ENCODE measurements at places on chromosomes 12 and 14.

DNA sequence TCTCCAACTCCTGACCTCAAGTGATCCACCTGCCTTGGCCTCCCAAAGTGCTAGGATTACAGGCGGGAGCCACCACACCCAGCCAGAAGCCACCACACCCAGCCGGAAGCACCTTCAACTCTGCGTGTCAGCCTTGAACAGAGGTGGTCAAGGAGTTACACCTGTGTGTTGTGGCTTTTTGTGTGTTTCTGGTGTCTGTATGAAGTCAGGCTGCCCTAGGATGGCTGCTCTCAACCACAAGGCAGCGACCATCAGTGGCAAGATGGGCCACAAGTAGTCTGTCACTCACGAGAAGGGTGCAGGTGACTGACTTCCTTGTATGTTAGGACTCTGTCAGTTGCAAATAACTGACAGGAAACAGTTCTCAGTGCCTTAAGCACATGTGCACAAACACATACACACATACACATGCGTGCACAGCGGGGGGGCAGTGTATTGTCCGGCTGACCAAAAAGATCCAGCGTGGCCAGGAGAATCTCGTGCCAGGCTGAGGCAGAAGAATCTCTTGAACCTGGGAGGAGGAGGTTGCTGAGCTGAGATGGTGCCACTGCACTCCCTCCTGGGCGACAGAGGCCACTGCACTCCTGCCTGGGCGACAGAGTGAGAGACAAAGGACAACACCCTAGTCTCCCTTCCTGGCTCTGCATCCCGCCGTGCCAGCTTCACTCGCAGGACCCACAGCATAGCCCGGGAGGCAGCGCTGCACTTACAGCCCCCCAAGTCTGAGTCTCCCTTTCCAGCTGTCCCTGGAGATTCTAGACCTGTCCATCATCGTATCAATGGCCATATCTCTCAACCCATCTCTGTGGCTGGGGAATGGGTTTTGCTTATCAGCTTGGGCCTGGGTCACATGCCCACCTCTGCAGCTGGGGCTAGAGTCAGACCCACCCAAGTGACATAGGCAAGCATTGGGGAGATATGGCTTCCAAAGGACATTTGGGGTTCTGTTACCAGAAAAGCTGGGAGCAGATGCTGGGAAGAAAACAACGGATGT, 13.7 kb downstream of the P2RX4 start:
- DNase-seq: no peak

- DNase-seq: no peak
These were observed 53.9 kb downstream of the MDM2 start for GRCh38 chr12:68861890-68862289.

- no peak for DNase-seq
These were observed 113.9 kb downstream of the ANO4 start for GRCh38 chr12:100908501-100908900.

GRCh38 chr12:120640861-120641833, 721 bp downstream of the CABP1 start:
- DNase-seq: no peak

DNA sequence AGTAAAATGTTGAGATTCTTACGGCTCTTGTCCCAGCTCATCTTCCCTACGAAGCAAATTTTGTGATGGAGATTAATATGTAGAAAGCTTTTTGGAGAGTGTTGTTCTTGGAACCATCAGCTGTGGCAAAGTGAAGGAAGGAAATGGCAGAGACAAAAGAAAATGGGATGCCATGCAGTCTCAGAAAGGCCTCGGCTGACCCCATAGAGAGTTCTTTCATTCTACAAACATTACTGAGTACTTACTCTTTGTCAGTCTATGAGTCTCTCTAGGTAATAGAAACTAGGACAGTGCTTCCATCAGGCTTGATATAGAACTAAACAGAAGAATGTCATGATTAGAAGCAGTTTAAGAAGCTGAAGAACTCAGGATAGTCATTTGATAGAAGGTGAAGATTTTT, 134.1 kb downstream of the PLEKHA5 start:
- no peak for DNase-seq

- DNase-seq: no peak
These were observed 12.8 kb downstream of the PSMA6 start for GRCh38 chr14:35304812-35305462.

- DNase-seq: no peak
These were observed 205.8 kb upstream of the EEA1 start for GRCh38 chr12:93134893-93135285.

GRCh38 chr14:75542588-75543091, 20.4 kb downstream of the BATF start:
- DNase-seq: no peak

GRCh38 chr14:55911776-55912175, 206.4 kb upstream of the PELI2 start:
- DNase-seq: no peak

DNA sequence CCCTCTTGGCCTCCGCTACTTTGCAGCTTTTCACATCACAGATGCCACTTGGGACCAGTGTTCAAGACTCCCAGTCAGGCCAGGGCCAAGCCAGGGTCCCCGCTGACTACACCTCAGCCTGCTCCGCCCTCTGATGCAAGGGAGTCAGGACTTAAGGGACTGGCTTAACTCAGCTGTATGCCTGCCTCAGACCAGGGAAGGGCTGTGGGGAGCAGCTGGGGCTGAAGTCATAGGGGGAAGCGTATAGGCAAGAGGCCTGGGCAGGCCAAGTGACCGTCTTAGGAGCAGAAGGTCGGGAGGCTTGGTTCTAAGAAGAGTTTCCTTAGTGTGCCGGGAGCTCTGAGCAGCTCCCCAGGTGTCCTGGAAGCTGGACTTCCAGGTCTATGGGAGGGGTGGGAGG, 21.9 kb downstream of the KDM2B start:
- no peak for DNase-seq

- peak; percentile 64 for DNase-seq
These were observed 24.0 kb downstream of the KLRK1 start for GRCh38 chr12:10365696-10366405.

DNA sequence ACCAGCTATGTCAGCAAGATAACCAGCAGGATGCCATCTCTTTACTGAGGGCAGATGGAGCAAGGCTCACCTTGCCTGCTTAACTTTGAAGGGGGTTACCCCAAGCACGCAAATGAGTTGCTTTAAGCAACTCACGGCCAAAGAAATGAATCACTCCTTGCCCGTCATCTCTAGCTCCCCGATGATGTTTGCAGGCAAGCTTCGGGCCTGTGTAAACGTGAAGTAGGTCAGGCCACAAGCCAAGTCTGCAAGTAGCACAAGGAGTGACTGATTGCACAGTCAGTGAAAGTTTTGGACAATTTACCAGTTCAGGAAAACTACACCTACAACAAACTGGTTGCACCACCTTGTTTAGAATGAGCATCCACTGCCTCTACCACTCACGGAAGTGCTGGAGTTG, 699.7 kb upstream of the TBX3 start:
- no peak for DNase-seq

- DNase-seq: peak; percentile 30
These were observed 1.3 kb downstream of the SBNO1 start for GRCh38 chr12:123363390-123363739.

- no peak for DNase-seq
These were observed 184.7 kb downstream of the PHETA1 start for GRCh38 chr12:111184161-111184560.

GRCh38 chr12:52584156-52584682, 10.6 kb upstream of the KRT74 start:
- DNase-seq: no peak

DNA sequence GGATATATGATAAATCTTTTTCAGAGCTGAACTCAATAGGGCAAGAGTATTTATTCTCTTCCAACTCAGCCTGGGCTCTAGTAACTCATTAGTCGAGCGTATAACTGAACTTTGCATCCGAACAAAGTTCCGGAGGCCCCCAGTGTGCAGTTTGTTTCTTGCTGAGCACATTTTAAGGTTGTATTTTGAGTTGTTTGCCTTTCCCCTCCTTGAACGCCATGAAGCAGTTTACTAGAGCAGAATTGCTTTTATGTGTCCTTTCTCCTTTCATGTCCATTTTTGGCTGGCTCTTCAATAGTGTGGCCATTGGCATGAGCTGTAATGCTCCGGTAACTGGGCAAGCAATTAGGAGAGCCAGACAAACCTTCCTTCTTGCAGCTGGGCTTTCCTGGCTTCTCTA, 105.3 kb downstream of the WIF1 start:
- DNase-seq: no peak

DNA sequence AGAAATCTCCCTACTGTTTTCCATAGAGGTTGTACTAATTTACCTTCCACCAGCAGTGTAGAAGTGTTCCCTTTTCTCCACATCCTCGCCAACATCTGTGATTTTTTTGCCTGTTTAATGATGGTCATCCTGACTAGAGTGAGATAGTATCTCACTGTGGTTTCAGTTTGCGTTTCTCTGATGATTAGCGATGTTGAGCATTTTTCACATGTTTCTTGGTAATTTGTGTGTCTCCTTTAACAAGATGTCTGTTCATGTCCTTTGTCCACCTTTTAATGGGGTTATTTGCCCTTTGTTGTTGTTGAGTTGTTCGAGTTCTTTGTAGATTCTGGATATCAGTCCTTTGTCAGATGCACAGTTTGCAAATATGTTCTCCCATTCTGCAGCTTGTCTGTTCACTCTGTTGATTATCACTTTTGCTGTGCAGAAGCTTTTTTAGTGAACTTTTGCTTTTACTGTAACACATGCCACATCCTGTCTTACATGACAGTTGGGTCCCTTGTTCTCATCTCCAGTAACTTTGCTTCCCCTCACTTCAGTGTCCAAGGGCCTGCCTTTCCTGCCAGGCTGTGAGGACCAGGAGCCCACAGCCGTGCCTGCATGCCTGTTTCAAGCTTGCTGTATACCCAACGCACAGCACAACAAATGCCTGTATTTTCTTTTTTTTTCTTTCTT, 64.9 kb downstream of the SPRING1 start:
- DNase-seq: no peak

DNA sequence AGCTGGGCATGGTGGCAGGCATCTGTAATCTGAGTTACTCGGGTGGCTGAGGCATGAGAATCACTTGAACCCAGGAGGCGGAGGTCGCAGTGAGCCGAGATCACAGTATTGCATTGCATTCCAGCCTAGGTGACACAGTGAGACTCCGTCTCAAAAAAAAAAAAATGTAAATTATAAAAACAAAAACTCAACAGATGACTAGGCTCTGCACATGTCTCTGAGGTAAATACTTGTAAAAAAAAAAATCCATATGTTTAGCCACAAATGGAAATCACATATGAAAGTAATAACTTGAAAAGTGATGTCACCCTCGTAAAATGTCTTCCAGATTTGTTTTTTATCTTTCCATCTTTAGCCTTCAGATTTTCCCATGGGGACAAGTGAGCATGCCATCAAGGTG, 85.0 kb downstream of the KICS2 start:
- no peak for DNase-seq

DNA sequence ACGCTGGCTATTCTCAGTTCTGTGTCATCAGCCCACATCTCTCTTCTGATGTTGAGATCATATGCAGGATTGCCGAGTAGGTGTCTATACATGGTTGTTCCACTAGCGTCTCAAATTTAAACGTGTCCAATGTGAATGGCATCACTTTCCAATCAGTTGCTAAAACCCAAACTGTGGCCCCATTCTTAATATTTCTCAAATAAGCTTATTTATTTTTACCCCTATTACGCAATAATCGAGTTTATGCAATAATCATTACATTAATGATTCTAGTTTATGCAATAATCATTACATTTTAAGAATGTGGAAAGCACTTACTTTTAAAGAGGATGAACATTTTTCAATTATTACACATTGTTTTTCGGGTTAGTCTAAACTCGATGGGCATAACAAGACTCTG, 47.8 kb downstream of the ACSS3 start:
- no peak for DNase-seq

- DNase-seq: no peak
These were observed 723 bp upstream of the LRP10 start for GRCh38 chr14:22870811-22871223.

DNA sequence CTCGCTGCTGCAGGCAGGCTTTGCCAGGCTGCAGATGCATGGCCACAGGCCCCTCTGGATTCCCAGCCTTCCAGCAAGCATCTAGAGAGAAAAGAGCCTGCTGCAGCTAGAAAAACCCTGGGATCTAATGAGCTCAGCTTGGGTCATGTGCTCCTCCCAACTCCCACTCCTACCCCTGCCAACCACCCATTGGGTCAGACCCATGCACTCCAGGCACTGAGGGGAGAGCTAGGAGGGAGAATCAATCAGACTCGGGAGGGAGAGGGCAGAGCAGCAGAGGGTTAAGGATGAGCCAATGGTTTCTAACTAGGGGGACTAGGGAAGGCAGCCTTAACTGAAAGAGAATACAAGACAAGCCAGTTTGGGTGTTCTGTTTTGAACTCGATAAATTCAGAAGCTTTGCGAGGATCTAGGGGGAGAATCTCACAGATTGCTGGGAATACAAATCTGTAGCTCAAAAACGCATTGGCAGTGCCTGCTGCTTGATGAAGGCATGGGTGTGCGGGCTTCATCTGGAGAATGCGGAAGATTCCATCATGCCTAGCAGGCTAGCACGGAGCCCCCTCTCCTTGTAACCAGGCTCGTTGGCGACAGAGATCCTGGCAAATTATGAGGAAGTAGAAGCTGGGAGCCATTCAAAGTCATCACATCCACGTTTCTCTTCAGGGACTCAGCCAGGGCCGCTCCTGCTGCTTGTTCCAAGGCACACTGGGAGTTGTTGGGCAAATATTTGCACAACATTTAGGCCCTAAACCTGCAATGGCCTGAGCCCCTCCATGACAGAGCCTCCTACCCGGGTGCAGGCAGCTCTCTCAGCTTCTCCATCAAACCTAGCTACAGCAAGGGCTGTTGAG, 56.4 kb downstream of the VCPKMT start:
- no peak for DNase-seq

DNA sequence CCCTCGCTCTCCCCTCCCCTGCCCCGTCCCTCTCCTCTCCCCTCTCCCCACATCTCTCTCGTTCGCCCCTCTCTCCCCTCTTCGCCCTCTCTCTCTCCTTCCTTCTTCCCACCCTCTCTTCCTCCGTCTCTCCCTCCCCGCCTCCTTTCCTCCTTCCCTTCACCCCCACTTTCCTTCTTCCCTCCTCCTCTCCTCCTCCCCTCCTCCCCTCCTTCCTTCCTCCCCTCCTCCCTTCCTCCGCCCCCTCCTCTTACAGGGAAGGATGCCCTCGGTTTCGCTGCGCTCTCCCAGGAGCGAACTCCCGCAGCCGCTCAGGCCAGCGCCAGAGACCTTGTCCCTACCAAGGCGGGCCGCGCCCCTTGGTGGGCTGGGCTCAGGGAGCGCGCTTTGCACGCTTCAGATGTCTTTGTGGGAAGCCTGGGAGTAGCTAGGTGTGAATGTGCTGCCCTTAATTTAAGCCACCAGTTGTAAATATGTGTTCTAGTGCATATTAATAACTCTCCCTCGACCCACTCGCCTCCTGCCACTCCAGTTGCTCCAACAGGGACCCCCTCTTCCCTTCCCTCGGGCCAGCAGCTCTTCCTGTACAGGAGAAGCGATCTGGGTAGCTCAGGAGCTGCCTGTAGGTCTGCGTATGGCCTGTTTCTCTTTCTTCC, 13.3 kb upstream of the MAP3K9 start:
- no peak for DNase-seq
